Karpas-422 (cell line): ENCODE measurements at places on chromosomes 1 and 21.

GRCh38 chr1:236890152-236891056 is 95.3 kb downstream of the MTR start:
- no peak for DNase-seq

- no peak for DNase-seq
Measured at GRCh38 chr1:222257027-222257426, 290.9 kb downstream of the HHIPL2 start.

DNA sequence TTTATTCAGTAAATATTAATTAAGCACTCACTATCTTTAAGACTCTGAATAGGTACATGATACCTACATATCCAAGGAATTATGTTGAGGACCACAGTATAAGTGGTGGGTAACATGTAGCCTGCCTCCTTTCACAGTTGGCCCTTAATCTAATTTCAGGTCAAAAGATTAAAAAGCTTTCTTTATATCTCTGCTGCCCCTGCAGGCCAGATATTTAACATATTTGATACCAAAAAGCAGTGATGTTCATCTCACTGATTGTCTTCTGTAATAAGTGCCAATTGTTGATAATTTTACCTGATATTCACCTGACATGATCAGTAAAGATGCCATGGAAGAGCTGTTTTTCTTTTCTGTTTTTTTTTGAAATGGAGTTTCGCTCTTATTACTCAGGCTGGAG is 36.5 kb downstream of the RLF start:
- DNase-seq = peak; percentile 61

GRCh38 chr1:173084292-173084691 is 33.6 kb upstream of the TNFSF18 start:
- no peak for DNase-seq

DNA sequence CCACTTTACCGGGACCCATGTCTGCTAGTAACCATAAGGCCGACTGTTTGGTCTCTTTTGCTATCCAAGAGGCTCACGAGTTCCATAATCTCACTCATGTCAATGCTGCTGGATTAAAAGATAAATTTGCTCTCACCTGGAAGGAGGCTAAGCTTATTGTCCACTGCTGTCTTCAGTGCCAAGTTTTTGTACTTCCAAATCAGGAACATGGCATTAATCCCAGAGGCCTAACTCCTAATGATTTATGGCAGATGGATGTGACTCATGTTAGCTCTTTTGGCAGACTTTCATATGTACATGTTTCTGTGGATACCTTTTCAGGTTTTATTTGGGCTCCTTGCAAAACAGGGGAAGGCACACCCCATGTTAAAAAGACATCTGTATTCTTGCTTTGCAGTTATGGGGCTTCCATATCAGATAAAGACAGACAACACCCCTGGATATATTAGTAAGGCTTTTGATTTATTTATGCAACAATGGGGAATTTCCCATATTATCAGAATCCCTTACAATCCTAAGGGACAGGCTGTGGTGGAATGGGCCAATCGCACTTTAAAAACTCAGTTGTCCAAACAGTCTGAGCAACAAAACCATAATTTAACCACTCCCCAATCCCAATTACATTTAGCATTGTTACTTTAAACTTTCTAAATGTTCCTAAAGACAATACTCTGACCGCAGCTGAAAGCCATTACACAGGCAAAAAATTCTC is 162.7 kb downstream of the IER5 start:
- DNase-seq = no peak

GRCh38 chr1:40769815-40770214 is 13.8 kb upstream of the KCNQ4 start:
- DNase-seq = peak; percentile 62
